ENCODE measurements at places on chromosomes 16 and 17. TPM values are rescaled to one million over a fixed set of nuclear protein-coding genes. Genes with fewer than 3 reads are reported as not detected.

Gene SYNGR3
- total RNA-seq = 4.6 TPM

Gene SEC14L5
- total RNA-seq = not detected

Gene PDILT
- total RNA-seq = not detected

Gene PIK3R5
- 24.6 TPM for total RNA-seq

Gene FBXW10B
- 0.46 TPM for total RNA-seq

Gene CD68
- total RNA-seq = 8.9 TPM

Gene SDR42E2
- not detected for total RNA-seq

Gene NGFR
- not detected for total RNA-seq

Gene SPHK1
- total RNA-seq = 24.3 TPM

Gene MBTPS1
- 38.5 TPM for total RNA-seq

Gene RTN4RL1
- total RNA-seq = 1.5 TPM

Gene CCL13
- total RNA-seq = not detected

Gene MT4
- not detected for total RNA-seq
